ENCODE measurements at places on chromosomes 4 and X.

GRCh38 chr4:1234811-1235292 is 14.1 kb downstream of the CTBP1 start:
- DNase-seq, result no peak

DNA sequence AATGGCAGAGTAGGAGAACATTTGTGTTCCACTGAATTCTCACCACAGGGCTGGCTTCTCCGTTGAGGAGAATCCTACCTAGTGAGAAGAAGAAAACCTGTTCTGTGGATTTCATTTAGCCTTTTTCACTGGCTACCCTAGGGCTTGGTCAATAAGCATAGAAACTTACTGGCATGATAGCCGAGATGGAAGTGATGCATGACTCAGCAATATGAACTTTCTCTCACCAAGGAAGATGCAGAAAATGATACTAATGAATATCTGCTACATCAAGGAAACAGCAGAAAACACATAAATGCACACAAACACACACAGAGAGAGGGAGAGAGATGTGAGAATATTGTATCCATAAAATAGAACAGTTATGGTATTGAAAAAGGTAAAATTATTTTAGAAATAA is 216.3 kb downstream of the HHIP start:
- no peak for DNase-seq

DNA sequence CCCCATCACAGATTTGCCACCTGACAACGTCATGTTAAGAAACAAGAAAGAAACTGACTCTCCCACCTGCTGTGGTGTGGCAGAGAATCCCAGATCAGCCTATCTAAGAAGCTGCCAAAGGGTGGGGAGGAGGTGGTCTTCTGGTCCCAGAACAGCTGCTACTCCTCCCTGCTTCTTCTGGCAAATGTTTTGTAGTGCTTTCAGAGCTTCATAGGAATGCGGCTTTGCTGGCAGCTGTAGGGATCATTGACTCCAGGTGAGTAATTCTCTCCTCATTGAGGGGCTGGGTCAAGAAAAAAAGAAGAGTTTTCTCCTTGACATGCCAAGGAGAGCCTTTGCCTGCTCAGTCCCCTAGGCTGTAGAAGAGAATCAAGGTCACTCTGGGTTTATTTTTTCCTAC is 23.3 kb downstream of the NRK start:
- no peak for DNase-seq

DNA sequence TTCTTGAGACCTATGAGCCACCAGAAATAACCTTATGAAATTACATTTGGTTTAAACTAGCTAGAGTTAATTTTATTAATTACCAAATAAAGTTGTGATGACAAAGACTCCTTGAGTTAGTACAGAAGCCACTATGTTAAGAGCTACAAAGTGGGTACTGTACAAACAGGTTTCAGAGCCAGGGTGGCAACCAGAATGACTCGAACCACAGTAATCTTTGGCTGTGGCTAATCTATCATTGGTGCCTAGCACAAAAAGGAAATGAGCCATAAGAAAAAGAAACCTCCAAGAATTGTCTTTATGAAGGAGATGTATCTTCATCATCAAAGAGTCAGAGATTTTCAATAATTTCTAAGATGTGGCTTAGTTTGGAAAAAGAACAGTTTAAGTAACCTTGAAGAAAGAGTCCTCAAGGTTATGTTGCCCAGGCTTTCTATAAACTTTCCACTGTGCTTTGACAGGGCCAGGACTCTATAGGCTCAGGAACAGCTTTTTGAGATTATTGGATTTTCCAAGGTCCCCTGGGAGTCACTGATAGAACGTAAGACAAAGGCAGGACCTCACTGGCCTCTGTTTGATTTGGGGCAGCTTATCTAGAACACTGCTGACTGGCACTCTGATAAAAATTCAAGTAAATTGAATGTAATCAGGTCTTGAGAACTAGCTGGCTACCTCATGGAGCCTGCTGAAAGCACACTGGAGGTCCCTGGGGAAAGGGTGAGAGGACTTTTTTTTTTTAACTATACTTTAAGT is 777.7 kb downstream of the STIM2 start:
- DNase-seq, result no peak

- DNase-seq, result no peak
Measured at GRCh38 chrX:40607381-40607780, 15.8 kb upstream of the MPC1L start.

- no peak for DNase-seq
Measured at GRCh38 chr4:153137677-153138630, 66.3 kb upstream of the TRIM2 start.

DNA sequence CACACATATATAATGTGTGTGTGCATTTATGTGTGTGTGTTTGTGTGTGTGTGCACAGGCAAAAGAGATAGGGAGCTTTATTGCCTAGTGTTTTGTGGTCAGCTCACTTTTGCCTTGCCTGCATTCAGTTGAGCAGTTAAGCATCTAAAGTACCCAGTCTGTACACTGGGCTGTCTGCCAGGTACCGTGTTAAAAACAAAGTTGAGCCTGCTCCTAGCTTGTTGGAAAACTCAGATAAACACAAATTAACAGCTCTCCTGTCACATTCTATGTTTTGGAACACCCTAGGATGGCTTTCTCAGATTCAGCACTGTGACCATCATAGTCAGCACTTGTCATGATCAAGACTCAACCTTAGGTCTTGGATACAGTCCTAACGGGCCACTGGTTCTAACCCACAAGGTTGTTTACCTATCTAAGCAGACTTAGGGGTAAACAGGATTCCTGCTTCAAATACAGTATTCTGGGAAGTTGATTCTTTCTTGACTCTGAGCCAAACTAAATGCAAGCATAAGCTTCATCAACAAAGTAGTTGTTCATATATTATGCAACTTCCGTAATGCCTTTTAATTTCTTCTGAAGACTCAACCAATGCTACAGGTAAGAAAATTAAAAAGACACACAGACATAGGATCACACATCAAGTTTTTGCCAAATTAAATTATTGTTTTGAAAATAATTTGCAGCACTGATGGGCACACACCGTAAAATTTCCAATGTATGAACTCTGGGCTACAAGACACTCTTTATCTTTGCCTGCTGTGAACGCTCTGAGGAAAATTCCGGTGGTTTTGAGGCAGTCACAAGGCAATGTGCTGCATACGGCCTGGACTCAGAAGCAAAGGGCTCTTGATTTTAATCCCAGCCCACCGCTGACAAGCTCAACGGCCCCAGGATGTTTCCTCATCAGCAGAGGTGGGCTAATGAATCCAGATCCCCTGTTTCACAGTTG is 11.3 kb upstream of the CD99 start:
- DNase-seq, result no peak

GRCh38 chrX:7542587-7543380 is 300.2 kb upstream of the VCX start:
- DNase-seq, result no peak

- DNase-seq, result no peak
Measured at GRCh38 chrX:30957753-30958152, 68.7 kb upstream of the TAB3 start.

GRCh38 chr4:7877176-7877575 is 62.5 kb downstream of the AFAP1 start:
- DNase-seq, result no peak

- DNase-seq, result no peak
Measured at GRCh38 chrX:137062915-137063617, 29.3 kb upstream of the GPR101 start.

DNA sequence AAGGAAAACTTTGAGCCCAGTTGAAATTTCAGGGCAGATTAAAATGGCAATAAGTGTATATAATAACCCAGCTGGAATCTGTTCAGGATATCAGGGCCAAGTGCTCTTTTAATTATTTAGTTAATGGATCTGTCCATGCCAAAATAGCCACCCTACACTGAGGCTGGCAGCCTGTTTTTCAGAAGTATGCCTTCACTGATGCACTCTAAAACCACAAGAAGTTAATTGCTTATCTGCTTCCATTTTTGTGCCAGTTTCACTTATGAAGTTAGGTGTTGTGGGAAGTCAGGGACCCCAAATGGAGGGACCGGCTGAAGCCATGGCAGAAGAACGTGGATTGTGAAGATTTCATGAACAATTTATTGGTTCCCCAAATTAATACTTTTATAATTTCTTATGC is 960.3 kb downstream of the C4orf33 start:
- DNase-seq, result no peak

Measured in NCI-H2081 (cell line).